ENCODE measurements at places on chromosomes 16 and 17.

- no peak for DNase-seq
Measured at GRCh38 chr17:71809537-71809936, 311.3 kb upstream of the SOX9 start.

GRCh38 chr17:63688396-63689020 lies 11.4 kb downstream of the LIMD2 start:
- DNase-seq = no peak

- DNase-seq = no peak
Measured at GRCh38 chr17:48954300-48954755, 9.7 kb upstream of the SNF8 start.

GRCh38 chr16:68793401-68793857 lies 49.9 kb upstream of the TANGO6 start:
- no peak for DNase-seq

GRCh38 chr16:56795011-56795410 lies 65.1 kb downstream of the NUP93 start:
- no peak for DNase-seq

DNA sequence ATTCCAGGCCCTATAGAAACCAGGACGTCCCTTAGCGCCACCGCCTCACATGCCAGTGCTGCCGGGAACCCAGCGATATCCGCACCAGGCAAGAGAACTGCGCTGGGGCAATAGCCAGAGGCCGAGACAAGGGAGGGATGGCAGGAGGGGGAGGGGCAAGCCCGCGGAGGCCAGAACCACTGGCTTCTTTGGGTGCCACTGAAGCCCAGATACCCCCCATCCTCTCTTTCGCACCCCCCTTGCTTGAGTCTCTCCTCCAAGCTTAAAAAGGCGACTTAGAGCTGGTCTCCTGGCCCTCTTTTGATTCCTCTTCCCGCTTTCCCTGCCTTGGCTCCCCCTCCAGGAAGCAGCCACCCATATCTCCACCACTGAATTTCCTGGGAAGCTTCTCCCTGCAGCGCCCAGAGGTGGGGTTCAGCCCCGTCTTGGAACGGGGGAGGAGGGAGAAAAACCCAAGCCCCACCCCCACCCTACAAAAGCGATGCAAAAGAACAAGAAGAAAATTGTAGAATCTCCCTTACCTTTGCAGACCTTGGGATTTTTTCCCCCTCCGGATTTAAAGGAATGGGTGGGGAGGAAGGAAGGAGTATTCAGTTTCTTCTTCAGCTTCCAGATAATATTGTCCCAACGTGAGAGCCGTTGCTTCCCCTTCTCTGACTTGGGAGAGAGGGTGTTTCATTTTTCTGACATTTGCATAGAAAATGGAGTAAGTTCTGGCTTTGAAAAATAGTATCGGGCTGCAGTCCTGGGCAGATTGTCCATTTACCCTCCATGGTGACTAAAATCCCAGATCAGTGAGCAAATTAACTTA lies 622 bp downstream of the HOXB6 start:
- DNase-seq = no peak

Data from CD4-positive, alpha-beta T cell treated with Interleukin-10 for 1 hour (primary cell).